ENCODE measurements at places on chromosomes 2 and 18. TPM values are rescaled to one million over a fixed set of nuclear protein-coding genes. Genes with fewer than 3 reads are reported as not detected.

- H3K4me1 ChIP-seq, result peaks cover 45% of the 10 kb centered on the region
- no peaks in the 10 kb centered on the region for H3K27me3 ChIP-seq
- H3K4me3 ChIP-seq, result peak overlapping the region; percentile 61
- H3K36me3 ChIP-seq, result no peaks in the 10 kb centered on the region
Observed at GRCh38 chr18:74148543-74149070, 284 bp downstream of the TIMM21 start.

GRCh38 chr2:229268626-229269025 is 2.5 kb downstream of the PID1 start:
- no peaks in the 10 kb centered on the region for H3K27me3 ChIP-seq
- peak overlapping the region; percentile 81 for H3K27ac ChIP-seq
- H3K36me3 ChIP-seq, result no peaks in the 10 kb centered on the region
- DNase-seq, result no peak
- H3K4me1 ChIP-seq, result no peaks in the 10 kb centered on the region
- peak overlapping the region; percentile 65 for H3K4me3 ChIP-seq

- peak overlapping the region; percentile 99 for H3K27ac ChIP-seq
- peak; percentile 66 for DNase-seq
Observed at GRCh38 chr2:64143169-64144056, 807 bp downstream of the PELI1 start.

DNA sequence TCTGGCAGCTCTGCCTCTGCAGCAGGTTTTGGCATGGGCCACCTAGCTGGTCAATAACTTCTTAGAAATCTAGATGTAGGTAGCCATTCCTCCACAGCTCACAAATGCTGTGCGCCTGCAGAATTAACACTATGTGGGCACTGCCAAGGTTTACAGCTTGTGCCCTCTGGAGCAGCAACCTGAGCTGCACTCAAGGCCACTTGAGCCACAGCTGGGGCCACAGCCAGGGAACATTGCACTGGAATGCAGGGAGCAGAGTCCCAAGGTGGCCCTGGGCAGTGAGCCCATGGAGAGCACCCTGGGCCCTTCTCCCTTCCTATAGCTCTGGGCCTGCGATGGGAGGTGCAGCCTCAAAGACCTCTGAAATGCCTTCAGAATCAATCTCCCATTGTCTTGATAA is 365.3 kb downstream of the SATB2 start:
- DNase-seq, result no peak
- no peak overlapping the region for H3K27ac ChIP-seq
- no peak overlapping the region for H3K4me3 ChIP-seq
- H3K4me1 ChIP-seq, result no peaks in the 10 kb centered on the region
- H3K27me3 ChIP-seq, result no peaks in the 10 kb centered on the region

DNA sequence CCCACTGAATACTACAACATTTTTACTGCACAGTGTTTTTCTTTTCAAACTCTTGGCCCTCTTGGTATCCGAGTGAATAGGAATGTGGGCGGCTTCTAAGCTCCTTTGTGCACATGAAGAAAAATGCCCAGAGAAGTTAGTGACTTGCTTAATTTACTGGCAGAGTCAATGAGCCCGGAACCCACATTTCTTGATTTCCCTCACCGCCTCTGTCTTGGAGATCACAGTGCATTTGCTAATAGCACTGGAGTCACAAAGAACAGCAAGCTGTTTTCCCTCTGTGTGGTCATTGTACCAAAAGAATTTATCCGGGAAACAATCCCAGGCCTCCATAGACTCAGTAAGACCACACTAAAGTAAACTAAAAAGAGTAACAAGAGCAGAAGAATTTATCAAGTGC is 18.9 kb downstream of the STON1 start:
- H3K4me3 ChIP-seq, result no peak overlapping the region
- H3K4me1 ChIP-seq, result peaks cover 99% of the 10 kb centered on the region
- H3K36me3 ChIP-seq, result no peaks in the 10 kb centered on the region

GRCh38 chr2:142973822-142974207 is 96.4 kb downstream of the KYNU start:
- no peak overlapping the region for H3K27ac ChIP-seq
- H3K4me1 ChIP-seq, result no peaks in the 10 kb centered on the region
- no peak overlapping the region for H3K4me3 ChIP-seq
- no peaks in the 10 kb centered on the region for H3K36me3 ChIP-seq
- no peak for DNase-seq

GRCh38 chr2:210428393-210429179 is 48.0 kb downstream of the LANCL1 start:
- peaks cover 18% of the 10 kb centered on the region for H3K4me1 ChIP-seq
- no peaks in the 10 kb centered on the region for H3K36me3 ChIP-seq
- H3K27me3 ChIP-seq, result no peaks in the 10 kb centered on the region
- no peak for DNase-seq
- peak overlapping the region; percentile 60 for H3K27ac ChIP-seq

DNA sequence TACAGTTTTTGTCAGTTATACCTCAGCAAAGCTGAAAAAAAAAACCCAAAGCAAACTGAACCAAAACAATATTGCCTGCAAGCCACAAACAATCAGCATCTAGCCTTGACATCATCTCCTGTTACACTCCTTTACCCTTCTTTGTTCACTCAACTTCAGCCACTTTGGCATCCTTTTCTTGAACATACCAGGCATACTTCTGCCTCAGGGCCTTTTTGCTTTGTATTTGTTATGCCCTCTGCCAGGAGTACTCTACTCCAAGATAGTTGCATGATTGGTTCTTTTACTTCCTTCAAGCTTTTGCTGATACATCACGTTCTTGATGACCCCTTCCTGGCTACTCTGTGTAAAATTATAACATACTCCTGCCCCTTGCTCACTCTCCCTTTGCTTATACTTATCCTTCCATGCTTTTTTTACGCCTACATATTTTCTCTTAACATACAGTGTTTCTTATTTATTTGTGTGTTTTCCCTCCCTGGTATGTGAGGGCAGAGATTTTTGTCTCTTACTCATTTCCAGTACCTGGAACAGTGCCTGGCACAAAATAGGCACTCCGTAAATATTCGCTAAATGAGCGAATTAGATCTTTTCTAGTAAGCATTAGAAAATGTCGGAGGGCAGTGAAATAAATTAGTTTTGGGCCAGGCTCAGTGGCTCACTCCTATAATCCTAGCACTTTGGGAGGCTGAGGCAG is 12.7 kb downstream of the ABI2 start:
- peaks cover 12% of the 10 kb centered on the region for H3K36me3 ChIP-seq
- no peak overlapping the region for H3K27ac ChIP-seq
- no peaks in the 10 kb centered on the region for H3K27me3 ChIP-seq
- DNase-seq, result no peak
- H3K4me3 ChIP-seq, result no peak overlapping the region
- H3K4me1 ChIP-seq, result peaks cover 17% of the 10 kb centered on the region

GRCh38 chr18:36733150-36733549 is 95.7 kb downstream of the TPGS2 start:
- H3K27me3 ChIP-seq, result no peaks in the 10 kb centered on the region
- no peaks in the 10 kb centered on the region for H3K4me1 ChIP-seq
- no peak overlapping the region for H3K27ac ChIP-seq
- no peak for DNase-seq

GRCh38 chr2:206700156-206700555 is 18.0 kb downstream of the DYTN start:
- no peaks in the 10 kb centered on the region for H3K36me3 ChIP-seq
- no peak overlapping the region for H3K27ac ChIP-seq
- no peak overlapping the region for H3K4me3 ChIP-seq
- no peak for DNase-seq

DNA sequence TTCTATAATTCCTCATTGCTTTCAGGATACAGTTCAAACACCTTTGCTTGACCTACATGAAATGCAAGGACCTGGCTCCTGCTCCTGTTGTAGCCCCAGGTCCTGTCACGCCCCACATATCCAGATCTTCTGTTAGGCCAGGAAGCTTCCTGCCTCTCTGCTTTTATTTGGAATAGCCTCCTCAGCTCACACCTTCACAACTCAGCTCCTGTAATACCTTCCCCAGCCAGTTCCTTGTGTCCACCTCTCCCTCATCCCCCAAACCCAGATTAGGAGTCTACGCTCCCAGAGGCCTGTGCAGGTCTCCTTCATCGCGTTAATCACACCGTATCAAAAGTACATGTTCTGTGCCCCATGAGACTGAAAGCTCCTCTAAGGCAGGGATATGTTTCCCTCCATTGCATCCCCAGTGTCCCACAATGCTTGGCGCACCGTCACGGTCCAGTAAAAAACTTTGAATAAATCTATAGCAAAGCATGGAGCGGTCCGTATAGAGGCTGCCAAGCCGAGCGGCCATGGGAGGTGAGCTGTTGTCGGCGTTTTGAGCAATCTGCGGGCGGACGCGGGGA is 371 bp downstream of the MDH1B start:
- H3K27me3 ChIP-seq, result no peaks in the 10 kb centered on the region
- no peaks in the 10 kb centered on the region for H3K36me3 ChIP-seq
- H3K4me3 ChIP-seq, result peak overlapping the region; percentile 66
- peak overlapping the region; percentile 86 for H3K27ac ChIP-seq
- DNase-seq, result no peak

The SDC1 gene
- 0.33 TPM for total RNA-seq

The SERPINB7 gene
- not detected for total RNA-seq

Data from sigmoid colon (tissue), 7 donors.